ENCODE measurements at places on chromosomes 7 and 10.

- DNase-seq, result no peak
Measured at GRCh38 chr7:66219805-66220204, 14.7 kb downstream of the TPST1 start.

GRCh38 chr7:21624320-21624719, 81.5 kb downstream of the DNAH11 start:
- no peak for DNase-seq

DNA sequence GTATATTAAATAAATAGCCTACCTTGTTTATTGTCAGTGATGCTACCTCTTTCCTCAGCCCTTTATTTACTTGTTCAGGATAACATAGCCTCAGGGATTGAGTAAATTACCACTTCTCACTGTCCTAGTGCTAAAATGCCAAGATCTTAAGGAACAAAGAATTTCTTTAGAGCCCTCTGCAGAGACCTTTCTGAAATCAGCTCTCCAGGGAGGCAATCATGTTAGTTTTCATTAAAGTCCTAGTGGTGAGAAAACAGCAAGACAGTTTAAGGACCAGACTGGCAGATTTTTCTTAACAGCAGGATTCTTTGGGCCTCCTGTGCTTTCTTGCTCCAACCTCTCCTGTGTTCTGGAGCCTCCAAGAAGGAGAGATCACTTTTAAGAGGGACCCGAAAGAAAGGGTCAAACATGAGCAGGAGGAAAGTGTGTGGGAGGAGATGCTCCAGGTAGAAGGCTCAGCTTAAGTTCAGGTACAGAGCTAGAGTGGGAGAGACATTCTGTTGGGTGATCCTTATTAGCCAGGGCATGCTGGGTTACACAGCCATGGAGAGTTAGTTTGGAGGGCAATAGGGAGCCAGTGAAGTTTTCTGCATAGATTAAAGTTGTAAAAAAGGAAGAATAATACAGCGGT, 1.2 kb upstream of the PLCE1 start:
- no peak for DNase-seq

DNA sequence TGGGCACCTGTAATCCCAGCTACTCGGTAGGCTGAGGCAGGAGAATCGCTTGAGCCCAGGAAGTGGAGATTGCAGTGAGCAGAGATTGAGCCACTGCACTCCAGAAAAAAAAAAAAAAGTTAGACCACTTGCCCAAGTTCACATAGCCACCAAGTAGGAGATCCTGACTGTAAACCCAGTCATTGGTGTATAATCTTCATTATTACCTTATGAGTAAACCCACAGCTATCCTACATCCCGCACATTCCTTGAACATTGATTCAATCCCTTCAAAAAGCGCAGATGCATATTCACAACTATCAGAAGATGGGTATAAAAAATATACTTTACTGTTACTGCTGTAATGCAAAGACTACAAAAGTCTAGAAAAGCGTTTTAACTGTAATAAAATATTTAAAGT, 512.9 kb downstream of the SUGCT start:
- DNase-seq, result no peak

DNA sequence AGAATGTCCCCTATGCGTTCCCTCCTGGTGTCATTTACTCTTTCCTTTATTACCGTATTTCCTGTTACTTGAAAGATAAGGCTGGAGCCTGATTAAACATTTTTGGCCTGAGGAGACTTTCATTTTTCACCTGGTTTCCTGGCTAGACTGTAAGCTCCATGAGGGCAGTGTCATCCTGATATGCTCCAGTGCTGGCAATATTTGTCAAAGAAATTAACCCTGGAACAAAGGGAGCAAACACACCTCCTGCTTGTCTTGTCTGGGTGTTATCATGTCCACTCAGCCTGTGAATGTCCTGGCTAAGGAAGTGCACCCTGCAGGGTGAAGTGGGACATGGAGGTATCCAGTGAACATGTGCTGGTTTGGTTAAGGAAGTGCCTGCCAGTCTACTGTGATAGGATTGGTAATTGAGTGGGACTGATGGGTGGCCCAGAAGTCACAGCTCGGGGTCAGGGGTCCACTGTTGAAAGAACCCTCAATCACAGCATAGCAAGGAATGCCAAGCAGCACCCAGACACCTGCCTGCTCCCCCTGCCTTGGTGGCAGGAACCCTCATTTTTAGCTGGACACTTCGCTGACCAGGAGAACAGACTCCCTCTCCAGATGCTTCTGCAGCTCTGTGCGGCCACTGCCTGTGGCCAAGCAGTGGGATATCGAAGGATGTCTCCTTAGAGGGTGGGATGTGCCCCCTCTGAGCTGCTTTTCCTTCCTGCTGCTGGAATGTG, 20.9 kb upstream of the PPIA start:
- no peak for DNase-seq

DNA sequence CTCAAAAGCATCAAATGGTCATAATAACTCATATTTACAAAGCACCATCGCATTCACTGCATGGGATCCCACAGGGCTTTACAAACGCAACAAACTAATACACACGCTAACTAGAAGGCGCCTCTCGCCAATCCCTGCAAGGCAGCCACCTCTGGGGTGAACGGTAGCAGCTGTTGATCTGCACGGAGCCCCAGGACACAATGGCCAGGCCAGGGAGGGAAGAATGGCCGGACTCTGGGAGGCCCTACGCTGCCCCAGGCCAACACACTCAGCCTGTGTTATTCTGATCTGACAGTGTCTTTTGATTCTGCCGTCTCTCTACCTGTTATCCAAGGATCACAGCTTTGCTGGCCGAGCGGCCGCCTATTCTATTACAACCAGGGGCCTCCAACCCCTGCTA, 41.8 kb downstream of the HABP2 start:
- DNase-seq, result no peak

DNA sequence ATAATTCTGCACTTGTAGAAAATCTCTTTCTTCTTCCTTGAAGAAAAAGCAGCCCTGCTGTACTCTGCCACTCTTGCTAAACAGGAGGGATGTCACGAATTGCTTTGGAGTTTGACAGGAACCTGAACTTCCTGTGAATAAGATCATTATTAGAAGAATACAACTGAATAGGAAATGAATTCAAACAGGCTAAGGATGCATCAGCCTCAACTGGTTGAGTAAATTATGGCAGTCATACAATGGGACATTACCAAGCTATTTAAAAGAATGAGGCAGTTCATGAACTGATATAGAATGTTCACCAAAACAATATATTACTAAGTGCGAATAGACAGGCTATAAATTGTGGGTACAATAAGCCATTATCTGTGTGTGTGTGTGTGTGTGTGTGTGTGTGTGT, 97.1 kb upstream of the DOCK1 start:
- DNase-seq, result no peak

DNA sequence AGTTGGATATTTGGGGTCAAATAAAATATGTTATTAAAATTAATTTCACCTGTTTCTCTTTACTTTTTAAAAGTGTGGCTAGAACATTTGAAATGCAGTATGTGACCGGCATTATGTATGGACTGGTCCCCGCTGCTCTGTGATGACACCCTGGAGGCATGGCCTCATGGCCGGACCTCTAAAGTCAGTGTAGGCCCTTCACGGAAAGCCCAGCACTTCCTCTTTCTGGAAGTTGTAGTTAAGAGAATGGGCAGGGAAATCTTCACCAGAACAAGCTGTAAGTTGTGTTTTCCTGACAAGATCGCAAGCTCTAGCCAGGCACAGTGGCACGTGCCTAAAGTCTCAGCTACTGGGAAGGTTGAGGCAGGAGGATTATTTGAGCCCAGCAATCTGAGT, 38.3 kb upstream of the SRGN start:
- DNase-seq, result no peak

DNA sequence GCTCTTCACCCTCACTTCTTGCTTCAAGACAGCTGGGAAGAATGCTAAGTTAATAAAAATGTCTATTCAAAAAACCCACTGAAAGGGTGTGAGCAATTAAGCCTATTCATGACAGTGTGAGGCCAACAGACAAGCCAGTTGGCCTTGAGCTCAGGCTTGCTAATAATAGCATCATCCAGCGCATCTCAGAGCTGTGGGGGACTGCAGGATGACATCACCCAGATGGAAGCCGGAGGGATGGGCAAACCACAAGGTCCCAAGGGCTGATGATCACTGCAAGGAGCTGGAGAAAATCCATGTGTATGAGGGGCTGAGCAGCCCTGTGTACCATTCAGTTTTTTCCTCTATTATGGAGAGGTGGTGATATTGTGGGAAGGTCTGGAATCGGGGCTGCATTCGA, 770.4 kb downstream of the TNS3 start:
- no peak for DNase-seq

DNA sequence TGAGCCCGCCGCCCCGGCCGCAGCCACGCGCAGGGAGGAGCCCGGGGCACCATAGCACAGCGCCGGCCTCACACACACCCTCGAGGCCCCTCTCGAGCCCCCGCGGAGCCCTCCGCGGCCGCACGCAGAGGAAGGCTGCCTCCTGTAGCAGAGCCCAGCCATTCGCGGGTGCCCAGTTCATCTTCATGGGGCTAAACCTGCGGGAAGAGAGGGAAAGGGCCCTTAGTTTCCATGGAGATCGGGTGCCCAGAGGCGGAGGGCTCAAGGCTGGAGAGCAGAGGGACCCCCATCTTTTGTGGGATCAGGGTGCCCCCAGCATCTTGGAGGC, 2.9 kb upstream of the SYCE1 start:
- no peak for DNase-seq

All from activated CD4-positive, alpha-beta T cell treated with anti-CD3 and anti-CD28 coated beads for 4 hours (primary cell).